ENCODE measurements at places on chromosomes 11 and 22. TPM values are rescaled to one million over a fixed set of nuclear protein-coding genes. Genes with fewer than 3 reads are reported as not detected.

The TSGA10IP gene
- total RNA-seq, result not detected

The PHF21A gene
- 14.4 TPM for total RNA-seq

The DDTL gene
- total RNA-seq, result 1.7 TPM

The NOX4 gene
- not detected for total RNA-seq

The PHETA2 gene
- total RNA-seq, result not detected

The CPT1A gene
- 39.7 TPM for total RNA-seq

The ADM2 gene
- 0.55 TPM for total RNA-seq

The C22orf42 gene
- not detected for total RNA-seq

The HTR3A gene
- not detected for total RNA-seq

The ADM gene
- 104 TPM for total RNA-seq

The DEPDC7 gene
- 6.7 TPM for total RNA-seq

The TH gene
- total RNA-seq, result not detected

The CEND1 gene
- total RNA-seq, result 1.6 TPM

The SLC1A2 gene
- 0.35 TPM for total RNA-seq

The NRGN gene
- 10.5 TPM for total RNA-seq
